ENCODE measurements at places on chromosomes 6 and 20.
A peak's percentile ranks its signal among the peaks of the same experiment; 100 is the strongest.

GRCh38 chr6:15363523-15364400 lies 117.9 kb downstream of the JARID2 start:
- no peak for DNase-seq

GRCh38 chr6:158909938-158910337 lies 90.1 kb downstream of the RSPH3 start:
- no peak for DNase-seq

- DNase-seq = no peak
Observed at GRCh38 chr6:75166236-75166635, 39.6 kb downstream of the COL12A1 start.

GRCh38 chr6:125922322-125922860 lies 34.2 kb upstream of the HINT3 start:
- no peak for DNase-seq

DNA sequence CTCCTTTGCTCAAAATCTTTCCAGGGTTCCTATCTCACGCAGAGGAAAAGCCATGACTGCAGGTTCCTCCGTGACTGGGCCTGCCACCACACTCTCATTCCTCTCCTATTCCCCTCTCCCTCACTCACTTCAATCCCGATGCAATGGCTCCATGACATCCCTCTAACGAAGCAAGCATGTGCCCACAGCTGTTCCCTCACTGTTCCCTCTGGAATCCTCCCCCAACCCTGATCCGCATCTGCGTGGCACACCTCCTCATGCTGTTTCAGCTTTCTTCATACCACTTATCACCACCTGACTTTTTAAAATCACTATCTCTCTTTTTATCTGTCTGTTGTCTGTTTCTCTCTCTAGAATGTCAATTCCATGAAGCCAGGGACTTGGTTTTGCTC lies 25.5 kb downstream of the ANGPT4 start:
- DNase-seq = no peak

GRCh38 chr6:44868910-44869309 lies 459.2 kb upstream of the RUNX2 start:
- no peak for DNase-seq

DNA sequence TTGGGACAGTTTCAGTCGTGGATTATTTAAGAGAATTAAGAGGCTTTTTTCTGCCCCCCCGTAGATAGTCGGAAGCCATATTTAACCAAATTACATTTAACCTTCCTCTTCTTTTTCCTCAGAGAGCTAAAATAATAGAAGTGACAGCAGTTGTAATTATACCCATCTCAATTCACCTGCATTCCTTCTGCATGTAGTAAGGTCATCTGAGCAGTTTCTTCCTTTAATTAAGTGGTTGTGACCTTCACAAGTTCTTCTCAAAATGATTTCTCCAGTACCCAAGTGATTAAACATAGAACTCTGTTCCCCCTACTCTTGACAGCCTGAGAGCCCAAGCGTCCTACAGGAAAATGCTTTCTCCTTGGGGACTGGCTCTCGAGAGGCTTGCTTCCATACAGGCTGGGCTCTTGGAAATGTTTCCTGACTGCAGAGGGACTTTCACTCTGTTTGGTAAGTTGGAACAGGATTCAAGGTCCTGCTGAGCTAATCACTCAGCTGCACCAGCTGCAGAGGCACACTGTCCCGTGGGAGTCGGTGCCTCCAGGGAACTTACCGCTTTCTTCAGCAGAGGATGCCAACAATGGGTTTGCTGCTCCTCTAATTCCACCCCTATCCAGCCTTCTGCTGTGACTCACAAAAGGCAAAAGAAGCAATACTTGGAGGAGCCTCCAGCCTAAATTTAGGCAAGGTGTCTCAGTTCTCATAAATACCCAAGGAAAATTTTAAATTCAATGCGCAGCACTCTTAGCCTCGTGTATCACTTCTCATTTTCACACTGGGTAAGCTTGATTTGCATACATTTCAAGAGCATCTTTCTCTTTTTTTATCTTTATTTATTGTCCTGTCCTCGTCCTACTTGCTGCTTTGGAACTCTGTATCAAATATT lies 414.9 kb downstream of the KIF16B start:
- no peak for DNase-seq

- DNase-seq = no peak
Observed at GRCh38 chr6:5083813-5084359, 1.3 kb upstream of the PPP1R3G start.

GRCh38 chr20:4924446-4924845 lies 76.9 kb downstream of the SLC23A2 start:
- no peak for DNase-seq

DNA sequence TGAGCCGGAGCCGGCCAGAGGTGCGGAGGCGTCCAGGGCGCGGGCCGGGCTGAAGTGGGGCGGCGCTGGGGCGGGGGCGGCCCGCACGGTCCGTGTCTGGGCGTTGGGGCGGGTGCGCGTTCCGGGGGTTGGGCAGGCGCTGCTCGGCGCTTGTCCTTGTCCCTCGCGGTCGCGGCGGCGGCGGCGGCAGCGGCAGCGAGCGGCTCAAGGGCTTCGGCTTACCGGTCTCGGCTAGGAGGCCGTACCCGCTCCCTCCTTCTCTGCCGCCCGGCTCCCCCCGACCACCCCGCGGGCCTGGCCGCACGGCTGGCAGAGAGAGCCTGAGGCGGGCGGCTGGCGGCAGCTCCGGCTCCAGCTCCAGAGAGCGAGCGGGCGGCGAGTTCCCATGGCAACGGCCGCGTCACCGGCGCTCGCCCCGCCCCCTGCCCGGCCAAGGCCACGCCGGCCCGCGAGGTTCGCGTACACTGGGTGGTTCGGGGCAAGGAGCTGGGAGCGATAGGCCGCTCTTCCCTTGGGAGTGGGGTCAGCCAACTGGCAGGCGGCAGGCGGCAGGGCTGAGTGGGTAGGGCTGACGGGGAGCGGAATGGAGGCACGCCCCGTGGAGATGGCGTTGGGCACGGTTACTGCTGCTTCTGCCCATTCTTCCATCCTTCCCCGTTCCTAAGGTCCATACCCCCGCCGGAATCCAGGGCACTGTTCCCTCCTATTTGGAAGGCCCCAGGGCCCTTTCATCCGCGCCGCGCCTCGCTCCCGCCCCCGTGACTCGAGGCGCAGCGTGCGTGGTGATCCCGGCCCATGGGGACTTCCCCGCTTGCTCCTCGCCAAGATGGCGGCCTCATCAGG lies at the start of gene LRRC73:
Gene LRRC73 (minus strand): TSS at position 363 of the 843 bp plus-strand sequence. CDS start 561 bp downstream, outside the sequence.
- peak; percentile 74 for DNase-seq

DNA sequence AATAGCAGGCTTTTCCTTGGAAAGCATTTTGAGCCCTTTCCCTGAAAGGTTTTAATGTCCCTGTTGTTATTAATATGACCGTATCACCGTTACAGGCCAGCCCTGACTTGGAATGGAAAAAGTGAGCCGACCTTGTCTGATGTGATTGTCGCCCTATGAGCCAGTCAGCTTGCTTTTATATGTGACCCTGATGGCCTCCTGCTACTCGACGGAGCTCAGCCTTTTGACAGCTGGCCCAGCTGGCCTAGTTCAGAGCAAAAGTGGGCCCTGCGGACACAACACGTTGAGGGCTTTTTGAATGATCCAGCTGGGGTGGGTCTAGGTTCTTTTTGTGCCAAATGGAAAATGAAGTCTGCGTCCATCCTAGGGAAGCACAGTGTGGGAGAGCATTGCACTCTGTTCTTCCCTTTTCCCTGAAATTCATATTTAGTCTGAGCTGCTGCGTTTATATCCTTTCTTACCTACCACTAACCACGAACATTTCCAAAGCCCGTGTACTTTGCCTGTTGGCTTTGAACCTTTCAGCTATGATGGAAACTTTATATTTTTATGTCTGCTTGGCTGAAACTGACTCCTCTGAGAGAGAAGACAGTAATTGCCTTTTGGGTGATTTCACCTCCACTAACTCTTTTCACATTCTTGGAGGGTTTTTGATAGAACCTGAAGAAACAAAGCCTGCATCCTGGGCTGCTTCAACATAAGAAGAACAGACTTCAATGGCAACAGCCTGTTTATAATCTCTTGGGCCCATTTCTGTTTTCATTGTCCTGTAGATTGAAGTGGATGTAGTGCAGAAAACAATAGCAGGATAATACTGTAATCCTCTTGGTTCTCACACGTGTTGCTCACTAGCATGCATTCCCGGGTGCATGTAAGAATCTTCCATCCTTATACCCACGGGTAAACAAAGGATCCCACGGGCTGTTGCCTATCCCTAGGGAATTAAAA lies 121.8 kb upstream of the HDGFL1 start:
- no peak for DNase-seq

DNA sequence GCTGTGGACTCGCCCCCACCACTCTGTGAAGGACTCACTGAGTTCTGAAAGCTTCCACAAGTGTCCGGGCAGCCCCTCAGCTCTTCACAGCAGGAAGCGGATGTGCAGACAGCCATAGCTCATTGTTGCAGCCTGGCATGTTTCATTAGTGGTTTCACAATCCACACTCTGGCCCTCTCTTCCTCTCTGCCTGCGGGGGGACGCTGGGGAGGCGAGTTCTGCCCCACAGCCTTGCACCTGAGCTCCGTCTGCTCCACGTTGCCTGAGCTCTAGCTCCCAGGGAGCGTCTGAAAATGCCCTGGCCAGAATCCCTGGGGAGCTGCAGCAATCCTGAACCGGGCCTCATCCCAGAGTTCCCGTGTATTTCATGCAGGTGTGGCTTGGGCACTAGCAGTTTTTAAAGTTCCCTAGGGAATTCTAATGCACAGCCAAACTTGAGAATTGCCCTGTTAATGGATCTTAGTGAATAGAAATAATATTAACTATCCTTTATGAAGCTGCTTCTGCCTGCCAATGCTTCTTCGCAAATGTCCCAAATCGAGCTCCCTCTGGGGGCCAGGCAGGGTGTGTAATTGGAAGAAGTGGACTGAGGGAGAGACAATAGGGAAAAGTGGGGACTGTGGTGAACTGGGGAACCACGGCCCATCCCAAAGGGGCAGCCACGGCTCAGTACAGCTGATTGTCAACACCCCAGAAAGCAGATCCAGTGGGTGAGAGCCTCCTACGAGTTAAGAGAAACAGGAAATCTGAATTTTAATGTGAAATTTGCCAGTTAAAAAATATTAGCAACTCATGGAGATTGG lies 51.5 kb downstream of the CTCFL start:
- DNase-seq = no peak

- DNase-seq = no peak
Observed at GRCh38 chr6:32074996-32075532, 34.1 kb downstream of the TNXB start.

DNA sequence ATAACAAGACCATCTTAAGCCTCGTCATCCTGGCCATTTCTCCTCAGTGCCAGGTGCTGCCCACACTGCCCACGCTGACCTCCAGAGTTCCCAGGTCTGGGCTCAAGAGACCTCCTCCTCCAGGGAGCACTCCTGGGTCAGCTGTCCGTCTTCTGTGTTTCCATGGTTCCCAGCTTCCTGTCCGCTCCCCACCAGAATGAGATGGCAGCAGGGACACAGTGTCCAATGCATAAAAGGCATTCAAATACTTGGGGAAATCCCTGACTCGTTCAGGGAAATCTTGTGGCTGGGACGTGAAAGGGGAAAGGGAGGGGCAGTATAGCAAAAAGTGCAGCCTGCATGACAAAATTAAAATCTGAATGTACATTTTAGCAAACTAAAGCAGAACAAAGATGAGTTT lies 54.3 kb downstream of the SLC23A2 start:
- DNase-seq = no peak

- DNase-seq = peak; percentile 23
Observed at GRCh38 chr6:16130932-16131387, 2.1 kb downstream of the MYLIP start.

- DNase-seq = peak; percentile 36
Observed at GRCh38 chr20:34708621-34709043, 4.5 kb downstream of the TP53INP2 start.

- no peak for DNase-seq
Observed at GRCh38 chr6:134165561-134166201, 113.3 kb upstream of the SLC2A12 start.

DNA sequence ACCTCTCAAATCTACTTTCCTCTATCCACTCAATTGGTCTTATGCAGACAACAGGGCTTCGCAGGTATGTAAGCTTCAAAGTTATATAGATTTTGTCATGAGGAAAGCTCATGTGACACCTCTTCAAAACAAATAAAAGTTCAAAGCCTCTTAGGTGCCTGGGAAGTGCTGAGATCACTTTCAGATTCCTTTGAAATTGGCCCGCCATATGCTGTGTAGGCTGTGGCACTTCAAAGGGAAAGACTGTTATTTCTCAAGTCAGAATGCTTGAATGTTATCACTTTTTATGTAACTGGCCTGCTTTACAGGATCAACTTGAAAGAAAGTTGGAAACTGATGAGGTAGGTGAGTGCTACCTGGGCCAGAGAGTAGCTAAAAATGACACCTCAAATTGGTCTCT lies 67.1 kb upstream of the GFRAL start:
- DNase-seq = no peak

GRCh38 chr6:108714766-108715414 lies 133.3 kb upstream of the ARMC2 start:
- no peak for DNase-seq

- no peak for DNase-seq
Observed at GRCh38 chr6:163974322-163974721, 559.8 kb downstream of the QKI start.

DNA sequence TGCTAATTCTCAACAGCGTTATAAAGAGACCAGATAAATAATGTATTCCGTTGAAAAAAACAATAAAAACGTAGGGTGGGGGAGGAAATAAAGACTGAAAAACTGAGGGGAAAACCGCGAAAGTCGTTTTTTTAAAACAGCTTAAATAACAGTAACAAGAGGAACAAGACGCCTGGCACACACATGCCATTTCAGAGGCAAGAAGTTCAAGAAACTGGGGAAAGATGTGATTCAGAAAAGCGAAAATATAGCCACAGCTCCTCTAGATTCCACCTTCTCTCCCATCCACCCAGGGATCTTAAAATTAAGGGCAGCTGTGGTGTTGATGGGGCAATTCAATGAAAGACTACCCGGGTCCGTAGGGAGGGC lies 1.3 kb downstream of the EPB41L2 start:
- no peak for DNase-seq

DNA sequence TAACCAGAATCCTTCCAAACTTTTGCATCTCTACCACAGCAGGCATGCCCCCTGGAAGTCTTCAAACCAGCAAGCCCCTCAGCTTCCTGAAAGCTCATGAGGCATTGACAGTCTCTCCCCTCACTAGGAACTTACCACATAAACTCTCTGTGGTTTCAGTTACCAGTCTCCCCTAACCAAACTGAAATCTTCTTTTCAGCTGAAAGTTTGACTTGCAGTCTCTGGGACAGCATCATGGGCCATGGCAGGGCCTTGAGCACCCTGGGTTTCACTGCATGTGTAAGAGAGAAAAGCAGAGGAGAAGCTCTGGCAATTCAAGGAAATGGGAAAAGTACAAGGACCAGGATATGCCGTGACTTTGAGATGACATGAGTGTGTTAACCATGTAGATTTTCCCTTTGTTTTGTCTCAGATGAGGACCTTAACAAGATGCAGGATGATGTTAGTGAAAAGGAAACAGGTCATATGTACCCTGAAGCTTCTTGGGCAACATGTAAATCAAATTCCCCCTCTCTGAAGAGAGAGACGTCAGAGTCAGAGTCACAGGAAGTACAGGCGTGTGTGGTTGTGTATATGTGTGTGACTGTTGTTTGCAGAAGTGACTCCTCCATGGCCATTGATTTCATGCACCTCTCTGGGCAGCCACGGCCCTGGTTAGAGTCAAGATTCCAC lies 106.3 kb downstream of the TNFRSF21 start:
- no peak for DNase-seq

Measured in T-helper 9 cell (primary cell).